ENCODE measurements at places on chromosomes 12 and 14.

DNA sequence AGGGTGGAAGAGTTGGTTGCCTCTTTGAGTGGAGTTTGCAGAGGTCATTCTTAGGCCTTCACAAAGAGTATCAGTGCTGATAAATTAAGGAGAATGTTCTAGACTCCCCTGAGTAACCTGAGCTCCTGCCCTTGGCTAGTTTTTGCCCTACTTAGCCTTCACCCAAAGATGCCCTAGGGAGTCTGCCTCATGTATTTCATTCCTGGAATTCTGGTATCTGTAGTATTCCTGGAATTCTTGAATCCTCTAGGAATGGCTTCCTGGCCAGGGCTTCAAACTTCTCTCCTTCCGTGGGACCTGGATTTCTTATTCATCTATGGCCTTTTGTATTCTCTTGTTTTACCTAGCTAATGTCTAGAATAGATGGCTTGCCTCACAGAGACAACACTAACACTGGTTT is 701.1 kb downstream of the NOVA1 start:
- DNase-seq = no peak

DNA sequence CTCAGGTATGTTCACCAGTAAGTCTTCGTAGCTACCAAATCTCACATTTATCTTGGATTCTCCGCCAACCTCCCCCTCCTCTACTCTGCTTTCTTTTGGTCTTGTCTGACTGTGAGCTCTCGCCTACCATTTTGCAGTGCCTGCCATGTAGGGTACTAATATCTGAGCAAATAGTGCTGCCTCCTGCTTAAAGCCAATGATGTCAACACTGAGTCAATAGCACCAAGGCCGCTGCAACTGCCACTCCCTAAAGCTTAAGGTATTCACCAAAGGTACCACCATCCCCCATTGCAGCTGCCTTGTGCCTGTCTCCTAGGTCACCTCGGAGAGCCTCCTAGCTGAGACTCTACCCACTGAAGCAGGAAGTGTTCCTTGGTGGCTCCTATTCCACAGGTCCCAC is 114.8 kb upstream of the FUT8 start:
- no peak for DNase-seq

- peak; percentile 65 for DNase-seq
These were observed 3.2 kb upstream of the SYNE3 start for GRCh38 chr14:95519699-95520098.

DNA sequence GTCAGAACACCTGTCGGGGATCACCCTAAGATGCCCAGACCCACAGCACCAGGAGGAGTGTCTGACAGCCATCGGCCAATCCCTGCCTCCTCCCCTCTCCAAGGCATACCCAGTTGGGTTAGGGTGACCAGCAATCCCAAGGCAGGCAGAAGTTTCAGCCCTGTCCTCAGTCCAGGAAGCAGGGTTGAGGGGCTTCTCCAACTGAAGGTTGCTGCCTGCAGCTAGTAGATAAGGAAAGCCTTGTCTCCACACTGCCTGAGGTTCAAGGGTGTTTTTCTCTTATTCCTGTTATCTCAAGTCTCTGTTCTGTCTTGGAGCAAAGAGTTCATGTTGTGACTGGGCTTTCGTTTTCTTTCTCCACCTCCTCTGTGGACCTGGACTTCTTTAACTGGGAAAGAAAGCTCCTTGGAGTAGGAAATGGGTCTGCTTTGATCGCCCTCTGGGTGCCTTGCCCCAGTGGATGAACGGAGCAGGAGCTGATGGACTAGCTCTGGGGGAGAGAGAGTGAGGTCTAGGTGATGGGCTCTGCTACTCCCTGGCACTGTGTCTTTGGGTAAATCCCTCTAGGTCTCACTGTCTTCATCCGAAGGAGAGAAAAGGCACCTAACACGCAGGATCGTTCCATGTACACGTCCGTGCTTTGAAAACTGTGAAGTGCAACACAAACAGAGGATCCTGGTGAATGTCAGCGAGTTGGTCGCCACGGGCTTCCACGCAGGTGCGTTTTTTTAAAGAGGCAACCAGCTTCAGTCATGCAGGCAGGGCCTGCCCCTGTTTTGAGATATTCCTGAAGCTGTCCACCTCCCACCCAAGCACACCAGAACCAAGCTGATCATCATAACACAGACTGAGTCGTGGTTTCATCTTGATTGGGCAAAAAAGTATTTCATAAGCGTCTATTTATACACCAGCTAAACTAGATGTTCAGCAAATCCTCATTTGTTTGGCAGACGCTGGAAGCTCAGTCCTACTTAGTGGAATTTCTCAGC is 52.5 kb upstream of the FOXN3 start:
- no peak for DNase-seq

- no peak for DNase-seq
These were observed 336.8 kb upstream of the RGS6 start for GRCh38 chr14:71595441-71595840.

DNA sequence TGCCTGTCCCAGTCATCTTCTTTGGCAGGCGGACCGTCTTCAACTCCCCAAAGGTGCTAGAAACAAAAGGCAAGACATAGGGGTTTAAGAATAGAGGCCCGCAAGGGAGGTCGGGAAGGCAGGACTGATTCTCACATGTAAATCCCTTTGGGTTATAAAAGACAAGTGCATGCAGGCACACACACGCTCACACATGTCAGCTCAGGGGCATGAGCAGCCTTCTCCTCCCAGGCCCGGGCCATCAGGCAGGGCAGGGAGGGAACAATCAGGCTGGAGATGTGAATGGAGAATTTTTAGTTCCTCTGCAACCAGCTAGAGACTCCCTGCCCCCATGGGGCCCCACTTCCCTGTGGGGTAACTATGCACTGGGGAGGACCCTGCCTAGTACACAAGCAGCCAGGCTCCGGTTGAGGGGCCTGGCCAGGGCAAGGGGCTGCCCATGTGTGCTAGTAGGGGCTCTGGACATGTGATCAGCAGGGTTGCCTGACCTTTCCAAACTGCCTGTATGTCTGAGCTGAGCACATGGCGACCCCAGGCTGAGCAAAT is 107.2 kb downstream of the RBM19 start:
- no peak for DNase-seq

GRCh38 chr12:115013236-115013981 is 329.4 kb upstream of the TBX3 start:
- no peak for DNase-seq

- no peak for DNase-seq
These were observed 3.0 kb downstream of the NPAS3 start for GRCh38 chr14:32941668-32942065.

- no peak for DNase-seq
These were observed 26.0 kb downstream of the WBP11 start for GRCh38 chr12:14777271-14777670.

- peak; percentile 58 for DNase-seq
These were observed 39.9 kb downstream of the PRPF40B start for GRCh38 chr12:49662998-49663843.

DNA sequence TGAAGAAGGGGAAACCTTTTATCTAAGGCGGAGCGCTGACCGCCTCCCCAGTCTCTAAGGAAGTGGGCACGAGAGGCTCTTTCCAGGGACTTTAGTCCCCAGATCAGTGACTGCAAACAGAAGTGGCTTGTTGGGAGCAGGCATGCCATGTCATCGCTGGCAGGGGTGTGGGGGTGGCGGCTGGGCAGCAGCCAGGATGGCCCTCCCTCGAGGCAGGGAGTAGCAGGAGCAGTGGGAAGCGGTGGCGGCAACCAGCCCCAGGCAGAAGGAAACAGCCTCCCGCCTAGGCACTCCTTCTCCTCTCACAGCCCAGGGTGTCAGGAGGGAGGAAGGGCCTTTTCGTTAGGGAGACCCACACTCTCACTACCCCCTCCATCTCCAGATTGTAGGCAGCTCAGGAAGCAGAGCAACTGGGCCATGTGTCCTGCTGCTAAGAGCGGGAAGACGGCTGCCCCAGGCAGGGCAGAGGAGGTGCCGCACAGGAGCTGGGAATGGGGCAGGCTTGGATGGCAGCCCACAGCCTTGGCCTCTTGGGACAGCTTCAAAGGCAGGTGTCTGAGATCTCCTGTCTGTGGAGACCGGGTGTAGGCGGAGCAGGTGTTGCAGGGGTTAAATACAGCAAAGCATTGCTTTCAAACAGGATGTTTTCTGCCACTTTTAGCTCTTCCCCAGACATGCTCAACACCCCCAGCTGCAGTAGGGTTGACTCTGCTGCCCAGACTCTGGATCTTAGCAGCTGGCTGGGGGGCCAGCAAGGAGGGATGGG is 21.8 kb downstream of the VDR start:
- no peak for DNase-seq

GRCh38 chr14:61033054-61033453 is 52.0 kb downstream of the SLC38A6 start:
- DNase-seq = no peak

- DNase-seq = no peak
These were observed 733 bp upstream of the PPFIBP1 start for GRCh38 chr12:27523305-27523641.

DNA sequence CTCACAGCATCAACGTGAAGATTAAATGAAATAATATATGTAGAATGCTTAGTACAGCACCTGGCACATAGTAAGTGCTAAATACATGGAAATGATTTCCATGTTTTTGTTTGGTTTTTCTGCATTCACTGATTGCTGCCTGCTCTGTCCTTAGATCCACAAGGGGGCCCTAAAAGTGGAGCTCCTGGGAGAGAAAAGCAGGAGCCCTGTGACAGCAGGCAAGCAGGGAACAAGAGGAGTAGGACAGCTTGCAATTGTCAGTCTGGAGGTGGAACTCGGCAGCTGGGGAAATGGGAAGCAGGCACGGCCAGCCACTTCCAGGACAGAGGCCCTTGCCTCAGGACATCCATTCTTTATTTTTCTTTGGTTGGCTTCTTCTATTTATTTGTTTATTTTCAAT is 292.9 kb downstream of the BMP4 start:
- DNase-seq = no peak

DNA sequence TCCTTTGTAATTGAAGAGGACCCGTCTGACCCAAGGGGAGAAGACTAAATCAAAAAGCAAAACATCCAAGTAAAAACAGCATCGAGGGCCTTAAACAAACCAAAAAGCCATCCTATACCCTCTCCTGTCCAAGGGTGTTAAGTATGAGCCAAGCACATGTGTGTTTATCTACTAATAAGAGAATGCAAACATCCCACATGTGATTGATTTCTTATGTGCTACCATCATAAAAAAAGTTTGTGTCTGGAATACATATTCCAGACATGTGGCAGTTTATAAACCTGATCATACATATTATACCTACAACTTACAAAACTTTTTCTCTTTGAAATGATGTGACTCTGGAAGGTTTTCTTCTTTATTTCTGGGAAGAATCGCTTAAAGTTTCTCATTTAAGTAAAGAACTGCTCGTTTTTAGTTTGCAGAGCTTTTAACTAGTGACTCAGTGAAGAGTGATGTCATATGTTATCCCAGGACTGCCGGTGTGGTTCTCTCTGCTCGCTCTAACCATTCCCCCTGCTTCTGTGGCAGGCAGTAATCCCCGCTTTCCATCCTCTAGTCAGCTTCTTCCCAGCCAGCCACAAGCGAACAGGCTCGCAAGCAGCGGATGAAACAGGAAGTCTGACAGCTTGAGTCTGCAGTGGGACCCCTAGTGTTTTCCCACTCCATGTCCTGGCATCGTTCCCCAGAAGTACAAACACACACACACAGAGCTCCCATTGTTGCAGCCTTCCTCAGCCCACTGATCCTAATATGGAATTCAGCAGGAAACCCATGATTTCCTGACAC is 431 bp upstream of the RHOJ start:
- DNase-seq = no peak

Measured in stimulated activated CD4-positive, alpha-beta T cell treated with anti-CD3 and anti-CD28 coated beads, Interleukin-4, amount 100 ng/mL, for 48 hours (primary cell).